ENCODE measurements at places on chromosomes 7 and 10.

DNA sequence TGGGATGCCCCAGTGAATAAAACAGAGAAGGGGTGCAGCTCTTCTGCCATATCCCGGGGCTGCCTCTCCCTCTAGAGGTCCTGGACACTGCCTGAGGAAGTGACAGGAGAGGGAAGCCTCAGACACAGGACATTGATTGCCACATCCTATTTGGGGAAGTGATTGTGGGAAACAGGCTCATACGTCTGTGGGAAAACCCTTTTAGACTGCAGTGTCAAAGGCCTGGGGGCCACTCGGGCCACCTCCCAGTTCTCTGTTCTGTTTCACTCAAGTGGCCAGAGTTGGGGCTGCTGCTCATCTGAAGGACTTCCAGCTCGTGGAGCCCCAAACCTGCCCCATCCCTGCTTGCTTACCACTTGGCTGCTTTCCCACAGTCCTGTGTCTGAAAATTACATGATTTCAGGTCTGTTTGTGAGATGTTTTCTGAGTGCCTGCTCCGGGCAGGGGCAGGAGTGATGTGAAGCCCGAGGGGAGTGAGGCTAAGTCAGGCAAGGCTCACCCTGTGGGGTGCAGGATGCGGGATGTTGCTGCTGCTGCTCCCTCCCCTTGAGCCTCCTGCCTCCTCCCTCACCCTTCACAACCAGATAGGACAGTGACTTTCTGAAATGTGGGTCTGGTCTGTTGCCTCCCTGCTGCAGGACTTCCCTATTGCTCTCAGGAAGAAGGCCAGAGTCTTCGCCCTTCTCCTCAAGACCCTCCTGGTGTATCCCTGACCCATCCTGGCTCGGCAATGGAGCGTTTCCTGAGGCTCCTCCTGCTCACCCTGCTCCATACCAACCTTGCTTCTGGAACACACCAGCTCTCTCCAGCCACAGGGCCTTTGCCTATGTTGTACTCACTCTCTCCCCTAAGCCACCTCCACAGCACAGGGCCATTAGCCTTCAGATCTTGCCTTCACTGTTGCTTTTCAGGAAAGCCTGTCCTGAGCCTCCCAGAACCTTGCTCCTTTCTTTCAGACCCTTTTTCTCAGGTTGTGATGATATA lies 58.4 kb downstream of the NEURL1 start:
- DNase-seq = peak; percentile 13

- DNase-seq = peak; percentile 18
These were observed 15.4 kb downstream of the GPNMB start for GRCh38 chr7:23261843-23262452.

GRCh38 chr7:24727154-24728120 lies 29.8 kb downstream of the GSDME start:
- DNase-seq = no peak

DNA sequence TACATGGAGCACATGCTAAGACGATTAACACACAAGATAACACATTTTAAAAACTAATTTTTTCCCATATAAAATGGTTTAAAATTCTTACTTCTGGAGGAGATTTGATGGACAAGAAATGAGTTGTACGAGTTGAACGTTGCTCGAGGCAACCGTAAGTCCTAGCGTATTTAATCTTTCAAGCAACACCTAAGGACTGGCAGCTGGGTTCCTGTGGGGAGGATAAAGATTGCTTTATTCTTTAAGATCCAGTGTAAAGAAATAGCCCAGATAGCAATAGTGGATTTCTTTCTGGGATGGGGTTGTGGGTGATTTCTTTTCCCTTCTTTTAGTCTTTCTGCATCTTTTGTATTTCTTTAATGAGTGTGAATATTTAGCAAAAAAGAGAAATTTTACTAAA lies 9.8 kb downstream of the TBXAS1 start:
- no peak for DNase-seq

DNA sequence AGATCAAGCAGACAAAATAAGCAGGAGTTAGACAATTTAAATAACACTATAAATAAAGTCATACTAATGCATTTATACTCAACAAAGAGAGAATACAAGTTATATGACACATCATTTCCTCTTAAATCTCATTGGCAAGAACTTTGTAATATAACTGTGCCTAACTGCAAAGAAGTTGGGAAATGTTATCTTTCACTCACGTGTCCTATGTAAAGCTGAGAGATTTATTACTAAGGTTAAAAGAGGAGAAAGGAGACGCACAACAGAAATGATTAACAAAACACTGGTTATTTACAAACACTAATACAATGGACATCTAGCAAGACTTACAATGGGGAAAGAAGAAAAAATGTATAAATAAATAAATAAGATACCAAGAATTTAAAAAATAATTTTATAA lies 12.7 kb upstream of the TMEM273 start:
- DNase-seq = no peak

DNA sequence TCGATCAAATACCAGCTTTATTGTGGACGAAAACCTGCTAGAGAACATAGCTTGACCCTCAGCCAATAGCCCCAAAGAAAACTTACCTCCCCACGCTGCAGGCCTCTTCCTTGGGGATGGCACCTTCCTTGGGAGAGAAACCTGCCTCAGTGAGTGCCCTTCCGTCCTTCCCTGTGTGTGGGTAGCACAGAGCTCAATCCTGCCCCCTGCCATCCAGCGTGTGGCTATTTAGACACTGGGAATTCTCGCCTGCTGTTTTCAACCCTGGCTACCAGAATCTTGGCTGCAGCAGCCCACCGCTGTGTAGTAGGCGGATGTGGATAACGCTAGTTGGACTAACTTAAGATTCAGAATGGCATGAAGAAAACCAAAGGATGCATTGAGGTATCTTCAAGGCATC lies 238.2 kb downstream of the TEX36 start:
- DNase-seq = no peak

DNA sequence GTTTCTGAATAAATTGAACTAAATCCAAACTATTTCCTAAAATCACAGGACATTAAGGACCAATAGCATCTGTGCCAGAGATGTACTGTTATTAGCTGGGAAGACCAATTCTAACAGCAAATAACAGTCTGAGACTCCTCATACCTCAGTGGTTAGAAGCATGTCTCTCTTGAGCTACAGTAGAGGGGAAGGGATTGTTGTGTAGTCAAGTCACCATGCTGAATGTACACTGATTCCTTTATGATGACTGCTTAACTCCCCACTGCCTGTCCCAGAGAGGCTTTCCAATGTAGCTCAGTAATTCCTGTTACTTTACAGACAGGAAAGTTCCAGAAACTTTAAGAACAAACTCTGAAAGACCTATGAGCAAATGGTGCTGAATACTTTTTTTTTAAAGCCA lies 13.9 kb downstream of the MEST start:
- no peak for DNase-seq

- DNase-seq = no peak
These were observed 31.9 kb downstream of the UNCX start for GRCh38 chr7:1264345-1265280.

GRCh38 chr10:30313579-30314350 lies 35.3 kb downstream of the MTPAP start:
- no peak for DNase-seq

DNA sequence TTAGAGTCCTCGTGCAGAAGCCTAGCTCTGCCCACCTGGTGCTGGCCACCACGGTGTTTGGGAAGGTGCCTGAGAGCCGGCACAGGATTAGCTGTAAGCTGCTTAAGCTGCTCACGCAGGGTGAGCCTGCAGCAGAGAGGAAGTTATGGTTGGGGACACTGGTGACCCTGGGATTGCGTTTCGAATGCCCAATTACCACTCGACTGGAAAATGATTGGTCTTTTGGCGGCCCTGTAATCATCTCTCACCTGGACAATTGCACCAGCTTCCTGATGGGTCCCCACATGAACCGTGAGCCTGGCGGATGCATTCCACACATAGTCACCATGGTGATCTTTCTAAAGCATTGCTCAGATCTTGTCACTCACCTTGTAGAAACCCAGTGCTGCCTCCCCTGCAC lies 442.3 kb upstream of the ZMIZ1 start:
- DNase-seq = no peak

- DNase-seq = no peak
These were observed 142.4 kb downstream of the DIP2C start for GRCh38 chr10:546971-547590.

GRCh38 chr7:108016841-108017775 lies 14.1 kb upstream of the LAMB1 start:
- DNase-seq = no peak

DNA sequence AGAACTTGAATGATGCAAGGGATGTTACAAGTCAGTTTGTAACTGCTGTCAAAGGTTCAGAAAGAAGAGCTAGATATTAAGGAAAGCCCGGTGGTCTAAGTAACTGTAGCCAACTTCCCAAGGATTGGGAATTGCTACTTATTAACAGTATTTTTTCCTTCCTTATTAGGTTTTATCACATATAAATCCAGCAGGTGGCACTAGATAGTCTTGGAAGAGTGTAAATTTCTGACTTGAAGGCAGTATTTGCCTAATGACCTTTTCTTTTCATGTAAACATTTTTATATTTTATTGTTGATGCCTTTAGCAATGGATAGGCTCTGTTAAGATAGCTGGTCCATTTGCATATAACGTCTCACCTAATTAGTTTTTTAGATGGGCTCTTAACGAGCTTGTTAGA lies 51.2 kb downstream of the ANLN start:
- peak; percentile 48 for DNase-seq

- DNase-seq = no peak
These were observed 87.7 kb downstream of the PIK3CG start for GRCh38 chr7:106952658-106953231.

DNA sequence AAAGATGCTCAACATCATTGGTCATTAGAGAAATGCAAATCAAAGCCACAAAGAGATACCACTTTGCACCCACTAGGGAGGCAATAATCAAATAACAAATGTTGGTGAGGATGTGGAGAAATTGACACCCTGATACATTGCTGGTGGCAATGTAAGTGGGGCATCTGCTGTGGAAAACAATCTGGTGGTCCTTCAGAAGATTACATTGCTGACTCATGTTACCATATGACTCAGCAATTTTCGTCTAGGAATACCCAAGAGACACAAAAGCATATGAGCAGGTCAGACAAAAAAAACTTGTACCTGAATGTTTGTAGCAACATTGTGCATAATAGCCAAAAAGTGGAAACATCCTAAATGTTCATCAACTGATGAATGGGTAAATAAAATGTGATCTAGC lies 4.9 kb upstream of the CLDN3 start:
- DNase-seq = no peak

DNA sequence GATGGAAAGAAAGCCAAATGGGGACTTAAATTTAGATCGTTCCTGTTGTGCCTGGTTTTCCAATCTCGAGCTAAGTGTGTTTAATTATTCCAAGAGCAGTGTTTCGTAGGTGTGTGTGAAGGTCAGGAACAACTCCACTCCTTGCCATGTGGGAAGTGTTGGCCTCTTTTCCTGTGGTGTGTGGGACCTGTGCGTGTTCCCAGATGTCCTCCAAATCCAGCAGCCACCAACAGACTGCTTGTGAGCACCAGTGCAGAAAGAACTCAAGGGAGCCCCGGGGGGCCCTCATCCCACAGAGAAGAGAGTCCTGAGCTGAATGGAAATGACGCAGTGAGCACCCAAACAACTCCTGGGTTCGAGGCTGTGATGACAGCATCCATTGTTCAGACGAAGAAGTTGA lies 227.7 kb downstream of the TMEM178B start:
- DNase-seq = no peak

DNA sequence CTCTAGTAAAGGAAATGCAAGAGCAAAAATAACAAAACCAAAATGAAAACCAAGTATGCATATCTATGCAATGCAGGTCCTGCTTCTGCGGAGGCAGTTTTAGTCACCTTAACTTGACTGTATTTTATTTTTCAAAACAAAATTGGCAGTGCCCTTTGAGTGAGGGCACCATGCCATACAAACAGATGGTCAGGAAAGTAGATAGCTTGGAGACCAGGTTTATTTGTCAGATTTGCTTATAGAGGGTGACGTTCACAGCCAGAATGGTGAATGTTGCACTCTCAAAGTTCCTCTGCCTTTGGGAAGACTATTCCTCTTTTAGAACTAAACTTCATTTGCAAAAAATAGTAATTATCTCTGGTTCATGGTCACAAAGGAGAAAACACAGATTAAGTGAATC lies 801.9 kb downstream of the ANKRD7 start:
- no peak for DNase-seq

DNA sequence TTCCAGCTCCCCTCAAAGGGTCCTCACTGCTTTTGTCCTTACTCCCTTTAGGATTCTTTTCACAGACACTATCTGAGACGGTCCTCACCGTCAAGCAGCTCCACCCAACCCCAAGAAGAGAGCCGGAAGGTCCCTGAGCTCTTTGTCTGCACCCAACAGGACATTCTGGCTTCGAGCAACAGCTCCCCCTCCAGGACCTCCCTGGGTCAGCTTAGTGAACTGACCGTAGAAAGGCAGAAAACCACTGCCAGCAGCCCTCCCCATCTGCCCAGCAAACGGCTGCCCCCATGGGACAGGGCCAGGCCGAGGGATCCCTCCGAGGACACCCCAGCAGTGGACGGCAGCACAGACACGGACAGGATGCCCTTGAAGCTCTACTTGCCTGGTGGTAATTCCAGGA lies 19.9 kb downstream of the MINDY4 start:
- no peak for DNase-seq

DNA sequence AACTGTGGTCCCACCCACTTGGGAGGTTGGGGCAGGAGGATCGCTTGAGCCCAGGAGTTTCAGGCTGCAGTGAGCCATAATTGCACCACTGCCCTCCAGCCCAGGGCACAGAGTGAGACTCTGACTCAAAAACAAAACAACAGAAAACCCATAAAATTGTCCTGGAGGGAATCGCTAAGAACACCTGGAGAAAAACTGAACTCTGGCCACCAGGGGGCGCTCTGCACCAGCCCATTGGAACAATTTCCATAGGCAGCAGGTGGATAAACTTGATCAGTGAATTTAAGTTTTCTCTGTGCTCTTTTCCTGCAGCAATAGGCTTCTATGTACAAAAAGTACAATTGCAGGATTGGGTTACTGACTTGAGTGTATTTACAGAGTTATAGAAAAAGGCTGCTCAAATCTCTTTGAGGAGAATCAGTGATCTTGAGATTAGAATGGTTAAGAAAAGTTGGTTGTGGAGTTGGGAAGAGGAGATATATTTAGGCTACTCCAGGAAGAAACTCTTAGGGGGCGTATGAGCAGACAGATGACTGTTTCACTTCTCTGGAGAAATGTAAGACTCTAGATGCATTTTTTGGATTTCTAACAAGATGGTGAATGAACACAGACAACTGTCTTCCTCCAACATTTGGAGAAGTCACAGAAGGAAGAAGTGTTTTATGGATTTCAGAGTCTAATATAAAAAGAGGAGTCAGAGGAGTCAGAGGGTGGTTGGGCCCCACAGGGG lies 274.9 kb upstream of the GALNT17 start:
- DNase-seq = peak; percentile 3
